ENCODE measurements at places on chromosomes 2 and 18.

- DNase-seq = no peak
Observed at GRCh38 chr18:79394534-79395307, 1.0 kb upstream of the NFATC1 start.

DNA sequence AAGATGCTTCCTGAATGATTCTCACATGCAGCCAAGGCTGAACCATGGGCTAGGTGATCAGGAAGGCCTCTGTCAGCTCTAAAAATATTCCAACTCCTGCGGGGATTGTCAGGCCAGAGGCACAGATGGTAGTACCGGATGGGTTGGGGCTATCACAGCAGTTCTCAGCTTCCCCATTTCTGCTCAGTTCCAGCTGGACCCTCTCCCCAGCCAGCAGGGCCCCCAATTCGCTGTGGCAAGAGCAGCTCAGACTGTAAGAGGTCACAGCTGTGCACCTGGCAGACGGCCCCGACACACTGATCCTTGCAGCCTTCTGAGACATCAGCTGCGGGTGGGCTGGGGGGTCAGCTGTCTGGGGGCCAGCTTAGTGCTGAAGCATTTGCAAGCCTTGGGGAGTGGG lies 43.6 kb upstream of the TCF7L1 start:
- DNase-seq = no peak

DNA sequence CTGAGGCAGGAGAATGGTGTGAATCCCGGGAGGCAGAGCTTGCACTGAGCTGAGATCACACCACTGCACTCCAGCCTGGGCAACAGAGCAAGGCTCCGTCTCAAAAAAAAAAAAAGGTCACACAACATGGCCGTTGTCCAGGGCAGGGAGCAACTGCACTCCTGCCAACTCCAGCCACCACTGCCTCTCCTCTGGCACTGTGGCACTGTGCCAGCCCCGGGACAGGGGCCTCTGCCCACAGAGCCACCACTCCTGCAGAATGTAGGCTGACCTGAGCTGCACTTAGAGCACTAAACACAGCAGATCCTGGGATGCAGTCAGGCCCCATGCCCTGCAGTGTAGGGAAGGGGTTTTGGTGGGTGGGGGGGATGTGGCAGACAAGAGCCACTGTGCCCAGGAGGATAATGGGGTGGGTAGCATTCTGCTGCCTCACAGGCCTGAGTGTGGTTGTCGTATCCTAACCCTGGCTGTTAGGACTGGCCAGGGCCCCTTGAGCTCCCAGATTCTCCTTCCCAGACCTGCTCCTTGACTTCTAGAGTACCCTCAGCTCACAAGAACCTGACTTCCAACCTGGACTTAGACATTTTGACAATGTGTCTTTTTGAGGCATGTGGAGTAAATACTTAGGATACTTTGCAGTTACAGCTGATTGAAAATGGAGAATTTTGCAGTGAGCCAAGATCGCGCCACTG lies 69.4 kb upstream of the SH3RF3 start:
- DNase-seq = no peak

GRCh38 chr18:44699572-44700261 lies 19.0 kb downstream of the SETBP1 start:
- DNase-seq = no peak

- DNase-seq = no peak
Observed at GRCh38 chr2:151891566-151892194, 63.5 kb upstream of the ARL5A start.

GRCh38 chr2:144467502-144468137 lies 52.3 kb downstream of the ZEB2 start:
- no peak for DNase-seq

GRCh38 chr18:51957001-51957400 lies 383.0 kb upstream of the DCC start:
- DNase-seq = no peak

DNA sequence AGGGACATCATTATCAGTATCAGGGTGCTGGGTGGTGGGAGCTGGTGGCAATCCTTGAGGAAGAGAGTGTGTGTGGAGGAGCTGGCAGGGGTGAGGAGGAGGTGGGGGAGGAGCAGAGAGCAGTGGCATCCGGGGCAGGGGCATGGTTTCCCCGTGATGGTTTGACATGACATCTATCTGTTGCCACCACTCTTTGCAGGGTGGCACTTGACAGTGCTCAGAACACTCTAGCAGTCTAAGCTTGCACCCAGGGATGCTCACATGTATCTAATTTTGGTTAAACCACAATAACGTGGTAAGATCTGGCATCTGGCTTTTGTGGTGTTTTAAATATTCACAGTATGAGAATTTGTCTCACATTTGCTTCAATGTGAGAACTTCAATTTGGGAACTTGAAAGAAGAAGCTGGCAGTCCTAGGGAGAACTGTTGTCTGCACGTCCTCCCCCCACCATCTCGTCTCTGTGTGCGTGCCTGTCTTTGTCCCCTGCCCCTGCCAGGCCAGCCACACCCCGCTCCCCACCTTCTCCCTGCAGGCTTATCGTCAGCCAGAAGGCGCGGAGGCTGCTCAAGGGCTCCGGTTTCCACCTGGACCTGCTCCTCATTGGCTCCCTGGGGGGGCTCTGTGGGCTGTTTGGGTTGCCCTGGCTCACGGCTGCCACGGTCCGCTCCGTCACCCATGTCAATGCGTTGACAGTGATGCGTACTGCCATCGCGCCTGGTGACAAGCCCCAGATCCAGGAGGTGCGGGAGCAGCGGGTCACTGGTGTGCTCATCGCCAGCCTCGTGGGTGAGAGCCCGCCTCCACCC lies 11.7 kb downstream of the SLC4A3 start:
- DNase-seq = no peak

GRCh38 chr2:214651451-214651850 lies 158.0 kb downstream of the BARD1 start:
- DNase-seq = no peak

DNA sequence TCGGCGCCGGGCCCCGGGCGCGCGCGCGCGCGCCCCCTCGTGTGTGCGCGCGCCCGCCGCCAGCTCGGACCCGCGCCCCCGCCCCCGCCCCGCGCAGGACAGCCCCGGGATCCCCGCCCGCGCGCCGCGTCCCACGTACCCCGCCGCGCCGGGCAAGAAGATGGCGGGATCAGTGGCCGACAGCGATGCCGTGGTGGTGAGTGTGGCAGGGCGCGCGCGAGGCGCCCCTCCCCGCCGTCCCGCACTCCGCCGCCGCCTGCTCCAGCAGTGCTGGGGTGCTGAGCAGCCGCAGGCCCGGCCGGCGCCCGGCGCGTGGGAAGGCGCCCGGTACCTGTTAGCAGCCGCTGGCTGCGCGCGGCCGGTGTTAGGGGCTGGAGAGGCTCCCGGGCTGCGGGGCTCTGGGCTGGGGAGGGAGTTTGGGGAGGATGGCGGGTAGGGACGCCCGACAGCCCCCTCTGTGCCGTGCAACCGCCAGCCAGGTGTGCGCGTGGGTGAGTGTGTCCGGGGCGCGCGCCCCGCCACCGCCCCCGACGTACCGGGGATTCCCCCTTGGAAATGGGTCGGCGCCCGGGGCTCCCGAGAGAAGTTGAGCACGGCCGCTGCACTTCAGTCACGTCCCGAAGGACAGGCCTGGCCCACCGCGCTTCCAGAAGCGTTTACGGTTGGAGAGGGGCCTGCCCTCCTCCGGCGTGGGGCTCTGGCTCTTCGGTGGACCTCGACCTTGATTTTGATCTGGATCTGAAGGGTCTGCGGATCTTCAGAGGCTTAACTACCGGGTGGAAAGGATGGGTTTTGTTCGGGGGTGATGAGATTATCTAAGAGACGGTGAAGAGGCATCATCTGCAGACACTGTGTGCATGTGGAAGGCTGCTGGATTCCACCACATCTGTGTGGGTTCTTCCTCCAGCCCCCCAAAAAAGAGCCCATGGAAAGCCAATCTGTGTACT lies 697 bp downstream of the LGALSL start:
- no peak for DNase-seq

- DNase-seq = no peak
Observed at GRCh38 chr2:211371465-211371864, 815.1 kb downstream of the CPS1 start.

- DNase-seq = no peak
Observed at GRCh38 chr18:41703744-41704530, 251.1 kb upstream of the PIK3C3 start.

All from SIG-M5 (cell line).